ENCODE measurements at places on chromosomes 2 and 18.

DNA sequence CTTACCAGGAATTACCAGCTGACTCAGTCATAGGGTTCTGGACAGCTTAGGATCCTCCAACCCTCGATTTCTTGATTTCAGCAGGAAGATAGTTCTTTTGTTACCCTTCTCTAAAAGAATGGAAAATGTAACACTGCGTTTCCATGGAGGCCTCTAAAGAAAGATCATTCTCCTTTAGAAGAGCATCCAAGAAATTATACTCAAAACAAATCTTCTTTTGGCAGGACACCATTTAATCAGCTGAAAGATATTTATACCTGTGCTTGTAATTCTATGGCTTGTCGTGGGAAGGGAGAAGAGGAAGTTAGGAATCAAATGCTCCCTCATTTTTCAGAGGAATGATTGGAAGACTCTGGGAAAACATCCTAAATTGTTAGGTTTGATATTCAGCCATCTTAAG is 130.5 kb downstream of the RAB3GAP1 start:
- DNase-seq = no peak

GRCh38 chr2:175884697-175885393 is 117.2 kb downstream of the LNPK start:
- DNase-seq = no peak

DNA sequence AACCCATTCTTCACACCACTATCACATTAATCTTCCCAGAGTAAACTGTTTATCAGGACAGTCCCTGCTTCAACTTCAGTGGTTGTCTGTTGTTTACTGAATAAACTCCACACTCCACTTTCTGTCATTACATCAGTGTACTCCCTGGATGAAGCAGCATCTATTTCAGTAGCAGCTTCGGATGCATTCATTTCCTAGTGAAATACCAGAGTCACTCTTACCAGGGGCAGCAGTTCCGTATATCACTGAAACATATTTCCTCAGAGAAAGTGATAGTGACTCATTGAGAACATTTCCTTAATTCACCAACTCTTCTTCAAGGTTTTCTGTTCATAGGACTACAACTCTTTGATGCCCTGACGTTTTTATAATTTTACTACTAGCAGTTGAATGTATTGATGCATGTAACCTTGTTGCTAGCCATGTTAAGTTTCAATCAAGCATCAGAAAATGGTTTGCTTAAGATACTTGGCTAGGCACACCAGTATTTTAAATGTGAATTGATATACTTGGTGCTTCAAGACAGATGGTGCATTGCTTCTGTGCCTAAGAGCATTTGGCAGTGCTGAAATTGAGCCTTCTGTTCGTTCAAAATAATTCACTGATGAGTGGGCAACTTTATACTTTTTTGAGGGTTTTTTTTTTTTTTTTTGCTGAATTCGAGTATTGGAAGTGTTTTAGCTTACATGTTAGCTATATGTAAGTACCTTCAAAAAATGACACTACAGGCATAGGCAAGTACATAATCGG is 92.3 kb downstream of the UBE2E3 start:
- no peak for DNase-seq

- no peak for DNase-seq
These were observed 124.1 kb upstream of the NDUFV2 start for GRCh38 chr18:8978394-8978793.

DNA sequence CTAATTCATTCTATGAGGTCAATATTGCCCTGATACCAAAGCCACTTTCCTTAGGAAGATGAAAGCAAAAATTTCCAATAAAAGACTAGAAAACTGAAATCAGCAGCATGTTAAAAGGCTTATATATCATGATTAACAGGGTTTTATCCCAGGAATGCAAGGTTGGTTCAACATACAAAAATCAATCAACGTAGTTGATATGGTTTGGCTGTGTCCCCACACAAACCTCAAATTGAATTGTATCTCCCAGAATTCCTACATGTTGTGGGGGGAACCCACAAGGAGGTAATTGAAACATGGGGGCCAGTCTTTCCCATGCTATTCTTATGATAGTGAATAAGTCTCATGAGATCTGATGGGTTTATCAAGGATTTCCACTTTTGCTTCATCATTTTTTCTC is 11.7 kb upstream of the ABCB11 start:
- DNase-seq = no peak

DNA sequence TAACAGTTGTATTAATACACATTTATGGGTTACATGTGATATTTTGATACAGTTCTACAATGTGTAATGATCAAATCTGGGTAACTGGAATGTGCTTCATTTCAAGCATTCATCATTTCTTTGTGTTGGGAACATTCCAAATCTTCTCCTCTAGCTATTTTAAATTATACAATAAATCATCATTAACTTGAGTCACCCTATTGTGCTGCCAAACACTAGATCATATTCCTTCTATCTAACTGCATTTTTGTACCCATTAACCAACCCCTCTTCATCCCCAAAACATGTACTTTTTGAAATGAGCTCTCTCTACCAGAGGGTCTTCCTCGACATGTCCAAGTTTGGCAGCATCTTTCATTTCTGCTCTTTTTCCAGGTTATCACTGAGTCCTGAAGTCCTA is 81.1 kb upstream of the TTC39C start:
- no peak for DNase-seq

GRCh38 chr2:66509326-66509811 is 74.4 kb downstream of the MEIS1 start:
- no peak for DNase-seq

DNA sequence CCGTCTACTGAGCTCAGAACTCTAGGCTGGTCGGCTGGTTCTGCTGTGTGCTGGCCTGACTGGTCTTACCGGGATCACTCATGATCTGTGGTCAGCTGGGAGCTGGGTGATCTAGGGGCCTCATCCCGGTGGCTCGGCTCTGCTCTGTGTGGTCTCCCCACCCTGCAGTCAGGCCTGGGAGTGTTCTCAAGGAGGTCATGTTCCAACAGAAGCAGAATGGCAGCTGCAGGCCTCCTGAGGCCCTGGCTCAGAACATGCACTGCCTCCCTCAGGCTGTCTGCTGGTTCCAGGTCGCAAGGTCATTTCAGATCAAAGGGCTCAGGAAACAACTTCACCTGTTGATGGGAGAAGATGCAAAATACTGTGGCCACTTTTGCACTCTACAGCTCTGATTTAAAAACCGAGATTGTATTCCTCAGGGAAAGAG is 81.1 kb upstream of the RFX8 start:
- no peak for DNase-seq

GRCh38 chr2:85761-86160 is 39.5 kb upstream of the FAM110C start:
- DNase-seq = no peak

All from activated T-cell treated with anti-CD3 and anti-CD28 coated beads, Interleukin-2, amount 50 U/mL, for 24 hours (primary cell).